ENCODE measurements at places on chromosomes 7 and 10. TPM values are rescaled to one million over a fixed set of nuclear protein-coding genes. Genes with fewer than 3 reads are reported as not detected.

Gene ASB10
- polyA plus RNA-seq, result not detected

Gene PLA2G12B
- polyA plus RNA-seq, result not detected

Gene FXYD4
- not detected for polyA plus RNA-seq

Gene C10orf67
- 0.03 TPM for polyA plus RNA-seq

Gene TMEM72
- not detected for polyA plus RNA-seq

Gene PARD3
- polyA plus RNA-seq, result 14.3 TPM

Gene PRPF18
- polyA plus RNA-seq, result 1.8 TPM

Gene HYAL4
- not detected for polyA plus RNA-seq

Gene ATP6V0A4
- 1.6 TPM for polyA plus RNA-seq

Gene SEMA3C
- polyA plus RNA-seq, result 0.24 TPM

Gene CPA4
- not detected for polyA plus RNA-seq

Gene SLIT1
- 1.1 TPM for polyA plus RNA-seq

Gene C10orf53
- not detected for polyA plus RNA-seq

Gene ARMH3
- 10.6 TPM for polyA plus RNA-seq

Gene CADPS2
- polyA plus RNA-seq, result 8.9 TPM

Gene COBL
- 20.3 TPM for polyA plus RNA-seq

Measured in H1 (cell line).